NCI-H2081 treated with DMSO at 0.1 percent for 48 hours (cell line): ENCODE measurements at places on chromosomes 7 and 10.

DNA sequence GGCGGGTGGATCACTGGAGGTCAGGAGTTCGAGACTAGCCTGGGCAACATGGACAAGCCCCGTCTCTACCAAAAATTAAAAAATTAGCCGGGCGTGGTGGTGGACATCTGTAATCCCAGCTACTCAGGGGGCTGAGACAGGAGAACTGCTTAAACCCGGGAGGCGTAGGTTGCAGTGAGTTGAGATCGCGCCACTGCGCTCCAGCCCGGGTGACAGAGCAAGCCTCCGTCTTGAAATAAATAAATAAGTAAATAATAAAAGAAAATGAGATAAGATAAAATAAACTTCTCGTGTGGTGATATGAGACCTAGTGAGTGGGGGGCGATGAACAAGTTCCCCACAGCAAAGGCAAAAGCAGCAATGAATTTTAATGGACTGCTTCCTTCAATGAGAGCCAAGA is 33.6 kb upstream of the LMTK2 start:
- DNase-seq, result no peak

DNA sequence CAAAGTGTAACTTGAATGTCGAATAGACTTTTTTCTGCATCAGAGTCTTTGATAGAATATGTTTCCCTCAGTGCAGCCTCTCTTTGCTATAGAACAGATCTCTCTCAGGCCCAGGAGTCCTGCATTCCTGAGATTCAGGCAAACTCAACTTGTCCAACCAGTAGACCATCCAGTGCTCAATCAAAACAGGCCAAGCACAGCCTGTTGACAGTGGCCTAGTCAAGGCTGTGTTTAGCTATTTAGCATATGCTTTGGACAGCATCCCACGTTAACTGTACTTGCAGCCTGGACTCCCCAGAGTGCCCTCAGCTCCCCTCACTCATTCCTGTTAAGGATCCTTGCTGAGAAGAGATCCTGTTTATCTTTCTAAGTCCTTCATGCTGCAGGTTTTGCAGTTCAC is 16.3 kb downstream of the OR6V1 start:
- no peak for DNase-seq

DNA sequence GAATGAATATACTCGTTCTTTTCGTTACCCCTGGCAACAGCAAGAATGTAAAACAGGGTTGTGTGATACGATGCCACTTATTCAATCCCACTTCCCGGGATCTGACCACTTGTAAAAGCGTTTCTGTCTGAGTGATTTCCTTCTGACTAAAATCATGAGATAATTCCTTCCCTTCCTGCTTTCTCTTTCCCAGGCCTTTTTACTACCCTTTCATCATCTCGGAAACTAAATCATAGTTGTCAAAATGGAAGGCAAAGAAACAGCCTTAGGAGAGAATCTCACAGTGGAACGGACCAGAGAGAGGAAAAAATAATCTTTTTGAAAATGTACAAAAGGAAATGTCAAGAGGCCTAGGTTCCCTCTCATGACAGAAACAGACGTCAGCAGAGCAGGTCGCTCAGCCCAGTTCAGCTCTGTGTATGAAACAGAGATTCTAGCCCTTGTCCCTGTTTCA is 29.8 kb downstream of the DIP2C start:
- DNase-seq, result no peak

DNA sequence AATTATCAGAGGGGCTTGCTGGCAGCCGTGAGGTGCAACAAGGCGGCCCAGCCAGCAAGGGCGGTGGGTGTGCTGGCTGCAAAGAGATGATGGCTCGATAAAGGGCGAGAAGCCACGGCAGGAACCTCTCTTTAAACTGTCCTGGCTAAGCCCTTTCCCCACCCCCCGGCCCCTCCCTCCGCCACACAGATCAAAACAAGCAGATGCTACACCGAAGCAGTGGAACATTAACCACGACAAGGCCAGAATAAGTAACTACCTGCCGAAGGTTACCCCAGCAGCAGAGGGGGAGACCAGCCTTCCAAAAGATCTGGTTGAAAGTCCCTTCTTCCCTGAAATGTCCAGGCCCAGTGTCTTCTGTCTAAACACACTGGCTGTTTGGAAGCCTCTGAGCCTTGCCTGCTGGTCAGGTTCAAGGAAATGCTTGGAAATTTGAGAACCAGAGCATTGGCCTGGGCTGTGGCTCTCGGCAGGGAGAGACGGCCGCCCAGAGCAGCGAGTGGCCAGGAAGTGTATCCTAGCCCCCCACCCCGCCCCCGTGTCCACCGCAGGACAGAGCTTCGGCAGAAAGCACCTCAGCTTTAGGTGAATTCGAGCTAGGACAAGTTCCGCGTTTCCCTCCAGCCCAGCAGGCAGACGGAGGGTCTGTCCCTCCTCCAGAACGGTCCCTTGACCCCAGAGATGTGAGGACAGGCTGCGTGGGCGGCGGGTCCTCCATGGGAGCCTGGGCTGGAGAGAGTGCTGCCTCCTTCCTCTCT is 2.1 kb downstream of the FAM20C start:
- no peak for DNase-seq

GRCh38 chr10:122999347-122999746 is 9.2 kb downstream of the IKZF5 start:
- DNase-seq, result no peak

- no peak for DNase-seq
These were observed 117.0 kb upstream of the RET start for GRCh38 chr10:42959833-42960232.

GRCh38 chr10:129788215-129788614 is 175.9 kb downstream of the EBF3 start:
- DNase-seq, result no peak

- DNase-seq, result no peak
These were observed 56.2 kb upstream of the PPP2R2D start for GRCh38 chr10:131844529-131845084.

- DNase-seq, result no peak
These were observed 221.5 kb upstream of the GHITM start for GRCh38 chr10:83917537-83918506.

GRCh38 chr10:76086761-76087639 is 655.6 kb downstream of the LRMDA start:
- DNase-seq, result no peak

DNA sequence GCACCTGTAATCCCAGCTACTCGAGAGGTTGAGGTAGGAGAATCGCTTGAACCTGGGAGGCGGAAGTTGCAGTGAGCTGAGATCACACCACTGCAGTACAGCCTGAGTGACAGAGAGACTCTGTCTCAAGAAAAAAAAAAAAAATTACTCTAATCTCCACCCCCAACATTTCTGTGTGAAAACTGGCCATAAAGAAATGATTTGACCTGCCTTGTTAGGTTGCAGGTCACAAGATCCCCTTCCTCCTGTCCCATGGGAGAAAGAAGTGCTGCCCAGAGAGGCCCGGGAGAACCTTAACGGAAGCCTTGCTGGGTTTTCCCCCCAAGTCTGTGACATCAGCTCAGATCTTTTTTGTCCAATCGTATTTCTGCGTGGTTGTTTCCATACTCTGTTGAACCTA is 8.7 kb upstream of the CALHM1 start:
- DNase-seq, result no peak

- DNase-seq, result no peak
These were observed 13.2 kb downstream of the ARHGAP19 start for GRCh38 chr10:97279121-97279815.

GRCh38 chr10:112919721-112920120 is 30.3 kb upstream of the TCF7L2 start:
- DNase-seq, result no peak

DNA sequence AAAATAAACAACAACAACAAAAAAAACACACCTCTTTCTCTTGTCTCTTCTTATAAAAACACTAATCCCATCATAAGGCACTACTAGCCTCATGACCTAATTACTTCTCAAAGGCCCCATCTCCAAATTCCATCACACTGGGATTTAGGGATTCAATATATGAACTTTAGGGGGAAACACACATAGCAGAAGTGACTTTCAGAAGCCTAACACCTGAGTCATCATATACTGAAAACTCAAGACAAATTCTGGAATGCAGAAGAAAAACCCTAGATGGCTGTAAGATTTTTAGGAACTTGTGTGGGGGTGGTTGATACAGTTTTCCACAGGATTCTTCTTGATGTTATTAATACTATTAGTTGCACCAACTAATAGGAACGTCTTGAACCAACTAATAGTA is 33.7 kb upstream of the CSTF2T start:
- DNase-seq, result no peak

GRCh38 chr10:116913695-116914094 is 64.4 kb downstream of the ENO4 start:
- no peak for DNase-seq

DNA sequence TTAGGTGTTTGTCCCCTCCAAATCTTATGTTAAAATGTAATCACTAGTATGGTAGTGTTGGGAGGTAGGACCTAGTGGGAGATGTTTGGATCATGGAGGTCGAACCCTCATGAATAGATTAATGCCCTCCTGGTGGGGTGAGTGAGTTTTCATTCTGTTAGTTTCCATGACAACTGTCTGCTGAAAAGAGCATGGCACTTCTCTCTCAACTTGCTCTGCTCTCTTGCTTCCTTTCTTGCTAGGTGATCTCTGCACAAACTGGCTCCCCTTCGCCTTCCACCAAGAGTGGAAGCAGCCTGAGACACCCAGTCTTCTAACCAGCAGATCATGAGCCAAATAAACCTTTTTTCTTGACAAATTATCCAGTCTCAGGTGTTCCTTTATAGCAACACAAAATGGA is 853.9 kb downstream of the SORCS1 start:
- no peak for DNase-seq

- no peak for DNase-seq
These were observed 29.6 kb downstream of the INPP5F start for GRCh38 chr10:119755446-119755845.
